Aorta (tissue), 5 donors: ENCODE measurements at places on chromosomes 3 and 15. TPM values are rescaled to one million over a fixed set of nuclear protein-coding genes. Genes with fewer than 3 reads are reported as not detected.

Gene CDCP1
- 8.9 TPM for total RNA-seq

- H3K36me3 ChIP-seq = no peaks in the 10 kb centered on the region
- H3K4me3 ChIP-seq = peak within 1 kb of the TSS; percentile 77
- no peaks in the 10 kb centered on the region for H3K27me3 ChIP-seq
- peak; percentile 92 for DNase-seq
These were observed at the start of gene TYRO3 for GRCh38 chr15:41558400-41559238. Gene TYRO3 (plus strand): TSS chr15:41559212. CDS start chr15:41559258, 46 bp downstream.

Gene GATM
- 27.8 TPM for total RNA-seq

- no peak overlapping the region for H3K4me3 ChIP-seq
- no peak for DNase-seq
- H3K36me3 ChIP-seq = no peaks in the 10 kb centered on the region
These were observed 9.3 kb upstream of the TM4SF18 start for GRCh38 chr3:149342413-149343380.

- H3K27me3 ChIP-seq = no peaks in the 10 kb centered on the region
- peaks cover 7% of the 10 kb centered on the region for H3K4me1 ChIP-seq
- no peaks in the 10 kb centered on the region for H3K36me3 ChIP-seq
- no peak overlapping the region for H3K27ac ChIP-seq
These were observed 92.6 kb downstream of the SLCO3A1 start for GRCh38 chr15:91946075-91946474.

DNA sequence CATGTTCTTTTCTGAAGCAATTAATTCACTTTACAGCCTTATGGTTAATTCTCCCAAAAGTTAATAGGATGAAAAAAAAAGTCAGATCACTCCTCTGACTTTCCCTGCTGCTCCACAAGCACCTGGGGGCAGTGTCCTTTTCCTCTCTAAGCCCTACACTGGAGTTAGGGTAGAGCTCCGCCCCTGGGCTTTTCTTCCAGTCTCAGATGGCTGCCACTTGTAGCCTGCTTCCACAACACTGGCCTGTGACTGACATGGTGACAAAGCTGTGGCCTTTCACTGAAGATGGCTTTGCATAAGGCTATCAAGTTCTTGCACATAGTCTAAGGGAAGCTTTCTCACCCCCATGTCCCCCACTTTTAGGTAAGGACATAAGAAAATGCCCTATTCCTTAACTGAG lies 1.3 kb upstream of the MON1A start:
- H3K27me3 ChIP-seq = no peaks in the 10 kb centered on the region
- H3K4me3 ChIP-seq = no peak overlapping the region
- no peaks in the 10 kb centered on the region for H3K36me3 ChIP-seq
- no peak overlapping the region for H3K27ac ChIP-seq
- no peaks in the 10 kb centered on the region for H3K4me1 ChIP-seq

- H3K36me3 ChIP-seq = no peaks in the 10 kb centered on the region
- H3K4me3 ChIP-seq = no peak overlapping the region
- H3K27ac ChIP-seq = no peak overlapping the region
- no peaks in the 10 kb centered on the region for H3K4me1 ChIP-seq
- H3K27me3 ChIP-seq = no peaks in the 10 kb centered on the region
These were observed 32.0 kb upstream of the BOC start for GRCh38 chr3:113179235-113179824.

DNA sequence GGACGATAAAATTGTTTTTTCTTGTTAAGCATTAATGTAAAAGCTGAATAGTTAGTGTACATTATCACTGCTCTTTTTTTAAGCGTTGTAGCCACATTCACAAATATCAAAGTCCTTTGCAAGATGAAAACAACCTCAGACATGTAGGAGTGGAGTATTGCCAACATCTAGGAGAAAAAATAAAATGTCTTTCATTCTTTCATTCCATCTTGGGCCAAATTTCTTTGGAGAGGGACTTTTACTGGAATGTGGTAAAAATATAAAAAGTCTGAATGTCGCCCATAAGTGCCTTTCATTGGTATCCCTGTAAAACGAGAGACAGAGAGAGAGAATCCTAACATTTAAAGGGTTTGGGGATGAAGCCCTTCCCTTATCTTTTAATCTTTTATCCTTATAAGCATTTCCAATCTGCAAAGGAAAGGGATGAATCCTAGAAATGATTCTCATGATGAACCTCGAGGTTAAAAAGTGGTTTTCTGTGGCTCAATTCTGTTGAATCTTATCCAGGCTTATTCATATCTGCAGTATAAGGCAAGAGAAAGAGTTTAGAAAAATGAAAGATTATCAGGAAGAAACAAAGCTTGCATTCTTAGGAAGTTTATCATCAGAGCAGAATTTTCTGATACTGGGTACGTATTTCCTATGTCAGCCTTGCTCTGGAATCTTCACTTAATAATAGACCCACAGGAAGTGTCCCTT lies 1031.7 kb downstream of the MCTP2 start:
- no peak for DNase-seq
- no peaks in the 10 kb centered on the region for H3K36me3 ChIP-seq
- H3K4me3 ChIP-seq = no peak overlapping the region
- peak overlapping the region; percentile 80 for H3K27ac ChIP-seq
- peaks cover 7% of the 10 kb centered on the region for H3K4me1 ChIP-seq

GRCh38 chr3:196968233-196969133 lies at the start of gene PIGZ:
Gene PIGZ (minus strand): TSS chr3:196968833. CDS start chr3:196952031, 16,802 bp downstream.
- H3K36me3 ChIP-seq = no peaks in the 10 kb centered on the region
- H3K4me3 ChIP-seq = peak within 1 kb of the TSS; percentile 92
- H3K4me1 ChIP-seq = no peaks in the 10 kb centered on the region
- no peak for DNase-seq
- no peak within 1 kb of the TSS for H3K27ac ChIP-seq

DNA sequence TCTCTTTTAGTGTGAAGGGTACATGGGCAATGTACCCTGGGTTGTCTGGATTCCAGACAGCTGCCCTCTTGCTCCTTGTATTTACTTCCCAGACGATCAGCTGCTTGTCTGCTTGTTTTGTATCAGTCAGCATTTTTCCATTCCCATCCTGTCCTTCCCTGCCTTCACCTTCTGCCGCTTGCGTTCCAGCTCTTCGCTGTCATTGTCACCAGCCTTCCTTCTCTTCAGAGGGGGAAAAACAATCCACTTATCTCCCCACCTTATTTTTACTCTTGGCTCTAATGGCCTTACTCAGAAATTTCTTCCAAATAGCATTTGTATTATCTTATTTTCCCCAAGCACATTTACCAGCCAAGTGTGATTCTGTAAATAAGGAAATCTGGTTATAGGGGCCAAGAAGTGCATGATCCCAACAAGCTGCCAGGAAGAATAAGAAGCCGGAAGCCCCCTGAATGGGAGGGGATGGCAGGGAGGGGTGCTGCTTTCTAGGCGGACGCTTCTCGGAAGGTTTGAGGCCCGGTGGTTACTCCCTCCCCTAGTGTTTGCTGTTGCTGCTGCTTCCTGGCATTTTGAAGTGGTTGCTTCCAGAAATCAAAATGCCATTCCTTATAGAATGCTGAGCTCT lies 497.6 kb downstream of the NTRK3 start:
- no peaks in the 10 kb centered on the region for H3K36me3 ChIP-seq
- no peak overlapping the region for H3K4me3 ChIP-seq
- H3K4me1 ChIP-seq = no peaks in the 10 kb centered on the region
- H3K27ac ChIP-seq = no peak overlapping the region
- no peak for DNase-seq
- H3K27me3 ChIP-seq = no peaks in the 10 kb centered on the region

- peaks cover 2% of the 10 kb centered on the region for H3K36me3 ChIP-seq
- no peak overlapping the region for H3K4me3 ChIP-seq
- DNase-seq = no peak
- H3K27me3 ChIP-seq = no peaks in the 10 kb centered on the region
These were observed 28.5 kb upstream of the CMTM6 start for GRCh38 chr3:32531010-32531647.
